RCC 7860 (cell line): ENCODE measurements at places on chromosomes 16 and 17.
A peak's percentile ranks its signal among the peaks of the same experiment; 100 is the strongest.

DNA sequence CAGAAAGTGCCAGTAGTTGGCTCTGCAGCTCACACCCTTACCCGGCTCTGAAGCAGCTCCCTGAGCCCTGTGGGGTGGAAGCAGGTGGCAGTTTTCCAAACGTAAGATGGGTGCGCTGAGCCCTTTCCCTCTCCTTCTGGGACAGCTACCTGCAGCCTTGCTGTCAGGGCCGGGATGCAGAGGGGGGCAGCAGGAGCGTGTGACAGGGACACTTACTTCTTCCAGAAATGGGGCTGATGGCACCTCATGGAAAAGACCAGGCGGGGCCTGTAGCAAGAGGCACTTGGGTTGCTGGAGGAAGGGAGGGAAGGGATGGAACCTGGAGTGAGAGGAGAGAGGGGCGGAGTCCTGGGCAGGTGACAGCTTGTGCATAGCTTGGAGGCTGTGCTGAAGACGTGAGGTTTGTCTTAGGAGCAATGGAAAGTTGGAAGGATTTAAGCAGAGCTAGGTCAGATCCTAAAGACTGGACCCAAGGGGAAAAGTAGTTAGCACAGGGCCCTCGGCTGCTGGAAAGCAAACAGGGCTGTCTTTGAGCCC is 216.8 kb upstream of the RPL38 start:
- no peak for DNase-seq

- DNase-seq = no peak
These were observed 69.9 kb downstream of the IRX3 start for GRCh38 chr16:54216688-54217087.

GRCh38 chr17:8649157-8650118 is 18.9 kb upstream of the MYH10 start:
- DNase-seq = no peak

DNA sequence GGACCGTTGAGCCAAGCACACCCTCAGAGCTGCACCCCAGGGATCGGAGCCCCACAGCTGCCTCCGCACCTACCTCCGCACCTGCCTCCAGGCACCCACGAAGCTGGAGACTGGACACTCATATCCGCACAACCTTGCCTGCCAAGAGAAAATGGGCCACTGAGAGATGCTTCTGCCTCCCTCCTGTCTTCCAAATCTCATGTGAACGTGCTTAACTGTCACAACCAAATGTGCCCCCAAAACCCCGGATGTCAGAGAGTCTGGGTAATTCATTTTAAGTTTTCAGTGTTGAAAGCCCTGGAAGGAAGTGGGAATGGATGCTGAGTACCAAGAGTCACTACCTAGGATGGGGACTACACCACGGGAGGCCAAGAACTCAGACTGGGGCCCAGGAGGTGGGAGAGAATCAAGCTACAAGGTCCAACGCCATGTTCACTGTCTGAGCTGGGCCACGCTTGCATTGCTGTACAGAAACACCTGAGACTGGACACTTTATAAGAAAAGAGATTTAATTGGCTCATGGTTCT is 49.5 kb upstream of the MEAK7 start:
- DNase-seq = no peak

- no peak for DNase-seq
These were observed 63.5 kb upstream of the USP7 start for GRCh38 chr16:9027070-9027799.

DNA sequence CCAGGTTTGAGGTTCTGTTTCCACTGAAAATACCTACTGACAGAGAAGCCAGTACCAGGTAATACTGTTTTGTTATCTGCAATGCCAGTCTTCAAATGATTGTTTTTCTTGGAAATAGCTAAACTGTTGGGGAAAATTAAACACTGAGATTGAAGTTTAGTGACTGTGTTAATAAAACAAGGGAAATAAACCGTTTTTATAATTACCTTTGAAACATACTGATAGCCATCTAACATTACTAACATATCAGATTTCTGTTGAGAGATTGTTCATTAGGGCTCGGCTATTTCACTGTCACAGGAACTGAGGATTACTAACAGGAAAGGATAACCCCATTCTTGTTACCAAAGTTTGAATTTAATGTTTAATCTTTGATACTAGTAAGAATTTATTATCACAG is 42.1 kb downstream of the CYB5B start:
- no peak for DNase-seq

- DNase-seq = no peak
These were observed 5.7 kb upstream of the CISD3 start for GRCh38 chr17:38724337-38724988.

GRCh38 chr16:77662246-77662645 is 60.1 kb upstream of the NUDT7 start:
- DNase-seq = no peak

GRCh38 chr17:32385121-32385520 is 35.2 kb downstream of the ZNF207 start:
- DNase-seq = no peak

DNA sequence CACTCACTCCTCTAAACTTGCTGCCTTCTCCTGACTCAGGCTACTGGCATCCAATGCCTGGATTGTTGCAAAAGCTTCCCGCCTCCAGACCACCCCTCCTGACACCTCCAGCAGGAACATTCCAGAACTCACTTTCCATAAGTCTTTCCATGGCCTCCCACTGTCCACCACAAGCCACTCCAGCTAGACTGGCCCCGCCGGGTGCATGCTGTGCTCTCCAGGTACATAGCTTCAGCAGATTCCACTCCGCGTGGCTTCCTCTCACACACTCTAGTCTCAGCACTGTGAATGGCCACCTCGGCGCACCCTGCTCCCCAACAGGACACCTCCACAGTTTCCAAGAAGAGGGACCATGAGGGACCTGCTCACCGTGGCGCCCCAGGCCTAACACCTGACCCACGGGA is 25.9 kb upstream of the FAAP100 start:
- DNase-seq = no peak

DNA sequence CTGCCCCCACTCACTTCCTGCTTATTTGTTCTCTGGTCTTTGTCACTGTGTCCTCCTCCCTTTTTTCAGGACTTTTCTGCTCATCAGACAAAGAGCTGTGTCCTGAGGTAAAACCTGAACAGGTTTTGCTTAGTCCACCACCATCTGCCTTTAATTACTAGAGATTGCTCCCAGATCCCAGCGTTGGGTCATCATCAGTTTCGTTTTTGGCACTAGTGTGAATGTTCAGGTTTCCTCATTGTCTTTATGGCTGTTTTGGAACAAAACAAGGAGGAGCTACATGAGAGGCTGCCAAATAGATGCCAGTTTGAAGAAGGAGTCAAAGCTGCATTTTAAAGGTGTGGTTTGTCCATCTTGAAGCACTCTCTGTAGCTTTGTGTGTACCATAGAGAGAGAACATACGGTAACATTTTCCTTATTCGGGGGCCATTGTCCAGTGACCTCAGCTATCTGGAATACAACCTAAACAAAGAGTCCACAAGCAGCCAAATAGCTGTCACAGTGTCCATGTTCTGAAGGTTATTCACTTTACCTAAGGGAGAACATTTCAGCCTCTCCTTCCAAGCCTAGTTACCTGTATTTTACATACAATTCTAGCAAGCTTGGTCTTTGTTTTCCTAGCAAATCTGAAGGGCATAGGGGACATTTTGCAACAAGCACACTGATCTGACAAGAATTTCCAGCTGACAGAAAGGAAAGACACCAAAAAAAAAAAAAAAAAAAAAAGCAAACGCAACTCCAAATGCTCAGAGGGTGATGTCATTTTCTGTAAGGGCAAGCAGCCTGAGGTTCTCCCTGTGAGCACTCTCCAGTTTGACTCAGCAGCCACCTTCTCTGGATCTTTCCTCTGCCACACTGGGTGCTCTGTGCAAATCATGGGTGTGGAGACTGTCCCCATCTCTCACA is 196.1 kb downstream of the NTN1 start:
- no peak for DNase-seq

- peak; percentile 63 for DNase-seq
These were observed 14.6 kb downstream of the ANKRD40 start for GRCh38 chr17:50693036-50693682.

DNA sequence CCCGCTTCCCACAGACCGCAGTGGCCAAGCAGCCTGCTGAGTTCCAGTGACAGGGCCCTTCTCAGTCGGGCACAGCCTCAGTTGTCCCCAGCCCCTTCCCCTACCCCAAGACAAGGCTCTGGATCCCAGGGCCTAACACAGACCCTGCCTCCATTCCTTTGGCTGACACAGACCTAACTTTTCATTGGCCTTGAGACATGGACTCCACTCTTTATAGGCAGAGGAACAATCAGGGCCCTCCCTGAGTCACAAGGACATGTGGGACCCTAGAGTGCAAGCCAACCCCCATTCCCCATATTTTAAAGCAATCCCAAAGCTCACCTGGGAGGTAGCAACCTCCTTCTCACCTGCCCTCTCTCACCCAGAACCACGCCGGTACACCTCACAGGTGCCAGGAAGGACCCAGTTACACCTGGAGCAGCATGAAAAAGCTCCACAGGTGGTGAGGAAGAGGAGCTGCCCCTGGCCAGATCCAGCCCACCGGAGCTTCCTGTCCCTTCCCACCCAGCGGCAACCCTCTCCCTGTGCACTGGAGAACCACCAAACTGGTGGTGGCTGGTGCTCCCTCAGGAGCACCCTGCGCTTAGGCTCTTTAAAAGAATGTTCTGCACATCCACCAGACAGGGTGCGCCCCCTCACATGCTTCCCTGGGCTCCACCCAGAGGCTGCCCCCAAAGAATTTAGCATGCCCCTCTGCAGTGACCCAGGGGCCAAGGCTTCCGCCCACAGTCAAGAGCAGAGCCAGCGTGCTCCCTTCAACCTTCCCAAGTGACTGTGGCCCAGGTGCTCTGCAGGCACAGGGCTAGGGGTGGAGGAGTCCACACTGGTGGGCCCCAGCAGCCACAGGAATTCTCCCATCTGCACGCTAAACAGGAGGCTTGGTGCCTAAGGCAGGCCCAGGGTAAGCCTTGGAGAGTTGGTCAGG is 3.4 kb downstream of the MNT start:
- DNase-seq = no peak

DNA sequence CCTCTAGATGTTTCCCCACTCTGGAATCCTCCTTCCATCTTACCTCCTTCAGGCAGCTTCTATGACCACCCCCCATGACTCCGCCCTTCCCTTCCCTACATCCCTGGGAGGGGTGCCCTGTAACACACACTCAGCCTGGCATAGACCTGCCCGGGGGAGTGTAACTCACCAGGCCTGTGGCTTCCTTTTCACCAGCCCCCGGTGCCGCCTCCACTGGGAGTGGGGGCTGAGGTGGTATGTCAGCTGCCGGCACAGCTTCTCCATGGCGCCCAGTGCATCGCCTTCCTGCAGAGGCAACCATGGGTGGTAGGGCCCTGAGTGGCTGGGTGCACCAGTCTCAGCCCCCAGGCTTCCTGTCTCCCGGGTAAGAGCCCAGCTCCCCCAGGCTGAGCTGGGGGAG is 32.3 kb downstream of the TRPV2 start:
- DNase-seq = no peak

GRCh38 chr17:19939993-19940721 is 37.5 kb downstream of the AKAP10 start:
- no peak for DNase-seq

DNA sequence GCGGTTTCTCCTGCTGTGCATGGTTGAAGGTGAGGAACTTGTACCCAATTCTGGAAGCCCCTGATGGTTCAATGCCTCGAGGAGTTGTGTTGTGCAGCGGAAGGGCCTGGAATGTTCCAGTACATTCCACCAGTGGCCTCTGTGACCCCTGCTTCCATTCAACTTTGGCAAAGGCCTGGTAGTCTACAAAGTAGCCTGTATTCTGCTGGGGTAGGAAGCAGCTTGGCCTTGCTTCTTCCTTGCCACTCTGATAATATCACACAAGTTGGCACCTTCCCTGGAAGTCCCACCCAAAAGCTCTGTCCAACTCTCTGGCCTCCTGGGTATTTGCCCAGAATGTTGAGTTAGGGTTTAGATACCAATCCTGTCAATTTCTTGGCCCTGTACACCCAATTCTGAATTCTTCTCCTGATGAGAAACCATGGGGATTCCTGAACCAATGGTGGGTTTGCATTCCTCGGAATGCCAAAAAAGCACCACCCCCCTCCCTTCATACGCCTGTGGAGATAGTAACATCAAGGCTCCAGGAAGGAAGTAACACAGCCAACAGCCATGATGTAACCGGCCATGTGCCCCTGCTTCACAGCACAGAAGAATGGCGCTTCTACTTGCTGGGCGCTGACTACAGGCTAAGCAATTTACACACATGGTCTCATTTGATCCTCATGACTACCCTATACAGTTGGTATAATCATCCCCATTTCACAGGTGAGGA is 11.8 kb upstream of the FAM117A start:
- DNase-seq = no peak

GRCh38 chr17:80920441-80920840 is 71.2 kb upstream of the CHMP6 start:
- no peak for DNase-seq

DNA sequence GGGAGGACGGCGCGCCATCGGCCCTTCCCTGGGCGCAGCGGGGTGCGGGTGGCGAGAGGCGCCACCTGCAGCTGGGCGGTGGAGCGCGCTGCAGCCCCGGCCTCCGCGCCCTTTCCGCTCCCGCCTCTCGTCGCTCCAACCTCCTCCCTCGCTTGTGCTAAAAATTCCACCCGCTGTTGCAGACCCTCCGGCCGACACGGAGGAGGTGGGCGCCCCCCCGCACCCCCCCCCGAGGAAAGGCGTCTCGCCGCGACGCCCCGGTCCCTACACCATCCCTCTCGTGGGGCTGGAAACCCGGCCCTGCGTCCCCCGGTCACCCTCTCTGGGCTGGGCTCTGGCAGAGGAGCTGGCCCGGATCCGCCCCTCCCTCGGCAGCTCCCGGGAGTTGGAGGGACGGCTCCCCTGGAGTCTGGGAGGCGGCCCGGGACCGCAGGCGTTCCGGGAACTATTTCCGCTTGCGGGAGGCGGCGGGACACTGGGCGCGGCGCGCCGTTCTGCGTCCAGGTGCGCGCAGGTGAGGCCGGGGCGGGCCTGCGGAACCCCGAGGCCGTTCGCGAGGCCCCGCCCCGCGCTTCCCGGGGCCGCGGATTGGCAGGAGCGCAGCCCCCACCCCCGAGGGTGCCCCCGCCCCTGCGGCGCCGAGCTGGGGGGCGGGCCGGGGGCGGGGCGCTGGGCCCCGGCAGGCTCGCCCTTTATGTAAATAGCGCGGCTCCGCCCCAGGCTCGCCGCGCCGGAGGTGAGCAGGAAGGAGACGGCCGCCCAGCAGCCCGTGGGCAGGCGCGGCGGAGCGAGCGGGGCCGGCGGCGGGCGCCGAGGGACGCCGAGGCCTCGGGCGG is at the start of gene LLGL2:
LLGL2 (plus strand) TSS at position 728 of the 836 bp plus-strand sequence. CDS start 17,730 bp downstream, outside the sequence.
- DNase-seq = peak; percentile 59

DNA sequence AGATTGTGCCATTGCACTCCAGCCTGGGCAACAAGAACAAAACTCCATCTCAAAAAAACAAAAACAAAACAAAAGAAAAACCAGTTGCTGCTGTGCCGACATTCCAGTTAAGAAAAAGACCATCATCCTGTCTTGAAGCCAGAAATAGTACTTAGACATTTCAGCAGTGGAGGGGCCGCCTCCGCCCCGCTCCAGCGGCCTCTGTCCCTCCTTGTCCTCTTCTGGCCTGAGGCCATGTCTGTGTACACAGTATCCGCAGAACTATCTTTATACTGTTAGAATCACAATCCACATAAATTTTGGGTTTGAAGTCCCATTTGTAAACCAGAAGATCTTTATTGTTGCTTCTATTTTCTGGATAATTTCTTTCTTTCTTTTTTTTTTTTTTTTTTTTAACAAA is 24.9 kb downstream of the ZC3H18 start:
- DNase-seq = no peak

GRCh38 chr17:29020576-29020975 is 14.7 kb upstream of the SEZ6 start:
- DNase-seq = no peak

GRCh38 chr16:87108278-87108677 is 208.9 kb downstream of the C16orf95 start:
- no peak for DNase-seq

- no peak for DNase-seq
These were observed 13.6 kb upstream of the WFDC1 start for GRCh38 chr16:84281074-84281473.
